ENCODE measurements at places on chromosomes 16 and 17. TPM values are rescaled to one million over a fixed set of nuclear protein-coding genes. Genes with fewer than 3 reads are reported as not detected.

- no peak for DNase-seq
Observed at GRCh38 chr17:41919165-41919817, 540 bp upstream of the ACLY start.

DNA sequence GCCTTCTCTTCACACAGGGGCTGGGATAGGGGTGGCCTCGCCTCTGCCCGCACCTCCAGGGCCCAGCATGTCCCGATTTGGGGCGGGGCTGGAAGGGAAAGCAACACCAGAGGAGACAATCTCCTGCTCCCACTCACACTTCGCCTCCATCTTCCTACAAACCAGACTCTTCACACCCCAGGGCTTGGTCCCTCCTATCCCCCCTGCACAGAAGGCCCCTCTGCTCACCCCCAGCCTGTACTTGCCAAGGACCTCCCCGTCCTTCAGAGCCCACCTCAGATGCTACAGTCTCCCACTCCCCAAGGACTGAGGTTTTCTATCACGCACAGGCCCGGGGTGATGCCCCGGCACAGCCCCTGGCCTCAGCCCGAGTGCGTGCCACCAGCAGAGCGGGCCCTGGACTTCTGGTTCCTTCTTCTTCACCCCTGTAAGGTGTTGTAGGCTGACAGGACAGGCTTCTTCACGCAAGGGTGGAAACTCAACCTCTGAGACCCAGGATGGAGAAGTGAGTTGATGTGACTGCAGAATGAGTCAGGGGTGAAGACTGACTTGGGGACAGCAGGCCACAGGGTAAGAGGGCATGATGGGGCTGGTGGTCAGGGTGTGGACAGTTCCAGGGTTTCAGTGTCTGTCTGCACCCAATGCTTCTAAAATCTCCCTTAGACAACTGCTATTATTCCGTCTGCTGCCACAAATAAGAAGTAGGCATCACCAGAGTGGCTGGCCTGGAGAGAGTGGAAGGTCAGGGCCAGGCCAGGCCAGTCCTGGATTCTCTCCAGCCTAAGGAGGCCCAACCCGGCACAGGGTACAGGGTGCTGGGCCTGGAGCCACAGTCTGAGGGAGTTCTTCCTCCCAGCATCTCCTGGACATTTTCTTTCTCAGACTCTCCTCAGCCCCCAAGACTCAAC, 2.5 kb downstream of the ITGAE start:
- DNase-seq: peak; percentile 83

GRCh38 chr17:31096106-31096436, 1.3 kb downstream of the NF1 start:
- no peak for DNase-seq

DNA sequence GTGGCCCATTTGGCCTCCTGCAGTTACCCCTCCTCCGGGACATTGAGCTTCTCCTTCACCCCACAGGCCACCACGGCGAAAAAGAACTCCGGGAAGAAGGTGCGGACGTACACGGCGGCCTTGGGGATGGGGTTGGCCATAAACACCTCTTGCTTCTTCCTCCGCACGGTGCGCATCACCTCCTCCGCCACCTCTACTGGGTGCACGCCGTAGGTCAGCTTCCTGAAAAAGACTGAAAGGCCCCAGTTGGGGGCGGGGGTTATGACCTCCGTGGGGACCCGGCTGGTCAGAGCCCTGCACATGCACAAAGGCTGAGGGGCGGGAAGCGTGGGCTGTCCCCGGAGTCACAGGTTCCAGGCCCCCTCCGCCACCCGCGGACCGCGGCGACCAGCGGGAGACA, 19.9 kb downstream of the DHRS7C start:
- DNase-seq: no peak

Gene TMEM100
- total RNA-seq: 36.8 TPM

Gene SLC16A6
- 8.4 TPM for total RNA-seq

All from mesenteric fat pad (tissue), 1 donor.